ENCODE measurements at places on chromosomes 2 and 18. TPM values are rescaled to one million over a fixed set of nuclear protein-coding genes. Genes with fewer than 3 reads are reported as not detected.

TGFA gene
- total RNA-seq, result 0.86 TPM

OTOS gene
- not detected for total RNA-seq

NDUFV2 gene
- 168 TPM for total RNA-seq

MIB1 gene
- total RNA-seq, result 34.4 TPM

ZDBF2 gene
- 12.8 TPM for total RNA-seq

SP5 gene
- total RNA-seq, result not detected

HOXD11 gene
- total RNA-seq, result not detected

FBXO36 gene
- 1.1 TPM for total RNA-seq

CNDP1 gene
- total RNA-seq, result not detected

GAL3ST2 gene
- total RNA-seq, result 0.22 TPM

CYS1 gene
- 0.14 TPM for total RNA-seq

ALLC gene
- not detected for total RNA-seq

SULT1C2 gene
- total RNA-seq, result not detected

SERPINB3 gene
- total RNA-seq, result not detected

GATA6 gene
- total RNA-seq, result 0.14 TPM

FHOD3 gene
- total RNA-seq, result not detected

TACR1 gene
- total RNA-seq, result not detected

MC2R gene
- not detected for total RNA-seq

LGALSL gene
- total RNA-seq, result 0.43 TPM

C1GALT1C1L gene
- not detected for total RNA-seq

RND3 gene
- total RNA-seq, result not detected

HOXD8 gene
- total RNA-seq, result not detected

TRIM43 gene
- total RNA-seq, result not detected

RASGRP3 gene
- 7.5 TPM for total RNA-seq

GALNT13 gene
- total RNA-seq, result 0.64 TPM

ACTG2 gene
- total RNA-seq, result 0.43 TPM

SP140 gene
- 58.7 TPM for total RNA-seq

SNED1 gene
- total RNA-seq, result 14.5 TPM

RTP5 gene
- 0.60 TPM for total RNA-seq

ZNF385B gene
- not detected for total RNA-seq

VWC2L gene
- not detected for total RNA-seq
